Stimulated activated CD8-positive, alpha-beta memory T cell treated with anti-CD3 and anti-CD28 coated beads, Interleukin-4, amount 100 ng/mL, for 4 hours (primary cell): ENCODE measurements at places on chromosomes 3 and 15.

DNA sequence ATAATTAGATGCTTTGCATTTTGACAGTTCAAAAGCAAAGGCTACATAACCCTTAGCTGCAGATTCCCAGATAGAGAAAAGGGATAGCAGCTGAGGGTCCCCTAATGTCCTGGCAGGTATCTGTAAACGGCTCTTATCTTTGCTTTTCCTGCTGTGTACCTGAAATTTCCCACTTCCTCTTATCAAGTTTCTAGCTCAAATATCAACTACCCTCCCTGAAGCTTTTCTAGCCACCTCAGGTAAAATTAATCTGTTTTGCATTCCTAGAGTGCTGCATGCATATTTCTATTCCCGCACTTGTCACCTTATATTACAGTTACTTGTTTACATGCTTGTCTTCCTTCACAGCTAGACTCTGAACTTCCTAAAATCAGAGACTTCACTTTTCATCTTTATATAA, 55.6 kb upstream of the STXBP5L start:
- no peak for DNase-seq

DNA sequence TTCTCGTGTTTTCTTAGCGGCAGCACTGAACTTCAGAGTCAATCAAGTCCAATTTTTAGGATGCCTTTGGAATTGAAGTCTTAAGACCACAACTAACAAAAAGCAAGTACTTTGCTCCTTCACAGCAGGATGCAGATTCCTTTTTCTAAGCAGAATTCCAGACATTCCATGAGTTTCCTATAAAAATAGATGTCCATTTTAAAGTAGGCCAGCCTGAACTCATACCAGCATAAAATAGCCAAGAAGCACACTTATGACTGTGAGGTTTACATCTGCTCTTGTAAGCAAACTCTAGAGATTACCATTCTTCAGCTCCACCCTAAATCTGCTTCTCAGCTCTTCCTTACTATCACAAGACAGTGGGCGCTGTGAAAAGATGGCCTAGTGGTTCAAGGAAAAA, 85.8 kb downstream of the THBS1 start:
- DNase-seq, result no peak

DNA sequence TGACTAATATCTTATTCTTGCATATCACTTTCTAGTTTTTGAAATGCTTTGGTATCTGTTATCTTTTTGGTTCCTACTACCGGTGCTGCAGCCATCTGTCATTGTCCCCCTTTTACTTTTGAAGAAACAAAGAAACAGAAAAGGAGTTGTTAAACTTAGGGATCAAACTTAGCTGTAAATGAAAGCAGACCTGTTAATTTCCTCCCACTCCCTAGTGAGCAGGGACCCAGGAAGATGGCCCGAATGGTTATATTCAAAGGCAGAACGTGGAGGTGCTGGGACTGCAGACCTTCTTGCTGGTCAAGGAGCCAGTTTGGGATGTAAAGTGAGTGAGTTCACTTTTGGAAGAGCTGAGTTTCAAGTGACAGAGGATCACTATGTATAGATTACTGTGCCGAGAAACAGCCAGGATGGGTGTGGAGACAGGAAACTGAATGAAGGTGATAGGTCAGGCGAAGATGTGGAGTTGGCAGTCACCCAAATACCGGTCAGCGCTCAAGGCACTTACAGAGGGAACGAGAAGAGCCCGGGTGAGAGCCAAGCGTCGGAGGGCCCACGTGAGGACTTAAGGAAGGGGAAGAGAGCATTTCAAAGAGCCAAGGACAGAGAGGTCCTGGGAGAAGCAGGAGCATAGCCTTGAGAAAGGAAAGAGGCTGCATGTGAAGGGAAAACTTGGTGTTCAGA, 20.1 kb downstream of the KBTBD8 start:
- DNase-seq, result no peak

DNA sequence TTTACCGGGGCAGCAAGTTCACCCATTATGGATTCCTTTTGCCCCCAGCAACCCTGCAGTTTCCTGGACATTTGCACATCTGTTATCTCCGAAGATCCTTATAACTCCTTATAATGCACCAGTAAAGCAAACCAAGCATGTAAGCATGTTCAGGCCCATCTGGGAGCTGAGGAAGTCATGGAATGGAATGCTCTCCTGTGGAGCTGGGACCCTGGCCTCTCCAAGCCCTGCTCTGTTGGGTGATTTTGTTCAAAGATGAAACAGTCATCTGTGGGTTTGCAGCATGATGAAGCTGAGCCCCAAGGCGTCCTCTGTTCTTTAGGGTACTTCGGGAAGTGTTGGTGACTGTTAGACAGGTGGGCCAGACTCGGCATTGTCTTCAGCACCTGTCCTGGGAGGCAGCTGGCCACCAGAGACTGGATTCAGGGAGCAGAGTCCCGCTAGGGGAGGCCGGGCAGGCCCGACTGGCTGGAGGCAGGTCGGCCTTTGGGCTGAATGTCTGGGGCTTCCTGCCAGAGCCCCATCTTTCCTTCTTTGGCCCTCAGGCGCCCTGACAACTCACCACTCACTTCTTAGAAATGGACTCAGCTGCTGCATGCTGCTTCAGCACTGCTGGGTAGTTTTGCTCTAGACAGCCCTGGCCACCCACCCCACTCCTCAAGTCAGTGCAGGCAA, 3.9 kb downstream of the DNAH1 start:
- no peak for DNase-seq

GRCh38 chr15:50236433-50236832, 29.1 kb downstream of the HDC start:
- DNase-seq, result no peak

DNA sequence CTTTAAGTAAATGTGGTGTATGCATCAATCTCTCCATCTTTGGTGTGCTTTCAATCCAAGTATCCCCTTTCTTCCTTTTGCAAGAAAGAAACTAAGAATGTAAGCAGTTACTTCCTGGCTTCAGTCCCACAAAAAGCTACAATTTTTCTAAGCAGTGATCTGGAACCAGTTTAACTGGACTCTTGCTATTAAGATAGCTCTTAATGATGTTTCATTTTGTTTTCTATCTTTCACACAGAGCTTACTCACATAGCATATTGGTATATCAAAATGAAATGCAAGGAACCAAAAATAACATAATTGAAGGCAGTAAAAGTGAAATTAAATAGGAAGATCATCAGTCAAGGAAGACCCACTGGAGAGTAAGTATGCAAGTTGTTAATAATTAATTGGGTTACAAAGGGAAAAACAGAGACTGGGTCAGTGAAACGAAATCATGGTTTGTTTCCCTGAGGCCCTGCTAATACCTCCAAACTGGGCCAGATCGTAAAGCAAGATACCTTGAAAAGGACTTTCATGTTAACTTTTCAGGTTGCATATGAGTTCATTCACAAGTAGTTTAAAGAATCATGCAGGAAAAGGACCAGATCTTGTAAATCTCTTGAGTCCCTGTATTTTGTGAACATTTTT, 41.9 kb downstream of the GPR160 start:
- DNase-seq, result no peak

DNA sequence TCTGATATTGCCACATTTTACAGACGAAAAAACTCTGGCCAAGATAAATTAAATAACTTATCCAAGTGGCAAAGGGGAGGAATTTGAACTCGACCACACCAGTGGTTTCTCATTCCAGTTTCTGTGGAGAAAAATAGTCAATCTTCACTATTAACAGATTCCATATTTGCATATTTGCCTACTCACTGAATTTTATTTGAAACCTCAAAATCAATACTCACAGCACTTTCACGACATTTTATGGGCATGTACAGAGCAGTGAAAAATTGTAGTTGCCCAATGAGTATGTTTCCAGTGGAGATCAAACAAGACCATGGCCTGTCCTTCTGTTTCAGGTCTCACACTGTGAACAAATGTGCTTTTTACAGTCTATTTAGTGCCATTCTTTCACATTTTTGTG, 374.3 kb downstream of the MAGI1 start:
- DNase-seq, result no peak

DNA sequence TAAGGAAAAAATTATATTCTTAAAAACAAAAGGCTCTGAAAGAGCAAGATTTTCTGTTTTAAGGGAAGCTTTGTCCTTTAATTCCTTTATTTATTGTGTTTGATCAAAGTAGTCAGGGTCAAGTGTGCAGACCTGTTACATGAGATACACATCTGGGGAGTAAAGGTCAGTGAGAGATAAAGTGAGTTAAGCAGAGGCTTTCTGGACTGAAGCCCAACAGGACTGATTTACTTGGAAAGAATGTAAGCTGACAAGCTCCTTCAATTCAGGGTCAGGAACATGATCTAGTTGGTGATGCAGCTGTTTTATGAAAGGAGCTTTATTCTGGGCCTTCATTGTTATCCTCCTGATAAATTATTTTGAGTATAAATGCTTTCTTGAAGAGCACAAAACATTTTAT, 20.7 kb upstream of the OTOL1 start:
- DNase-seq, result no peak

DNA sequence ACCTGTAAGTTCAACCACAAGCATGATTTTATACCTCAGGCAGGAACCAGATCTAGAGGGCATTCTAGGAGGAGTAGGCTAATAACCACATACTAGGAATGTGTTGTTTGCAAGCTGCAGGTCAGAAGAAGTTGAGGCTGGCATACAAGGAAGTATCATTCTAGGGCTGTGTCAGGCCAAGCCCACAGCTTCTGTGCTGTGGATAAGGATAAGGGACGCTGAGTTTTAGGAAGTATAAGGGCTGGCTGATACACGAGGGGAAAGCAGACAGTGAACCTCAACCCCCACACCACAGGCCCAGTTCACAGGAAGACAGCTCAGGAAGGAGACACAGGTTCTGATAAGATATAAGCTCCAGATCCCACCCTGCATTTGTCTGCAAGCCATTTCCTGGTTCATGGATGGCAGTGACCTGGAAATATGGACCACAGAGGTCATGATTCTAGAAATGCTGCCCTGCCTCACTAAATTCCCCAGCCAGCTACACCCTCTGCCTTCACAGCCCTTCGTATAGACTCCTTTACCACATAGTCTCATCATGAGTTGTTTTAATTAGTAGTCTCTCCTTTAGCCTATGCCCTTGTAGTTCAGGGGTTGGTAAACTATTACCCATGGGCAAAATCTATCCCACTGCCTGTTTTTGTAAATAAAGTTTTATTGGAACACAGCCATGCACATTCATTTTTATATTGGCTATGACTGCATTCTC, 260.7 kb downstream of the OPA1 start:
- no peak for DNase-seq

DNA sequence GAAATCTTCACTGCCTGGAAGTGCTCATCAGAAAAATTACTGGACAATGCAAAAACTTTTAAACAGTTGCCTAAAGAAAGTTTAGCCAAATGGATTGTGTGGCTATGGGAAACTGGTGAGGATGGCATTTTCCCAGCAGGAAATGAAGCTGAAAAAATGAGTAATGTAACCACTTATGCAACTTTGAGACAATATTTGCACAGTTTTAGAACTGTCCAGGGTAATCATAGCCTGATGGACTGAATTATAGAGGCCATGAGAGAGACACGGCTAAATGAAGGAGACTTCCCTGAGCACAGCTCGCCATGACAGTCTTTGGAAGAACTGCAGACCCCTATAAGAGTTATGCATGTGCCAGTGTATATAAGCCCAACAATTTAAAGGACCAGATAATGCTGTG, 881.5 kb downstream of the VGLL3 start:
- DNase-seq, result no peak

GRCh38 chr3:134910026-134910425, 115.0 kb downstream of the EPHB1 start:
- no peak for DNase-seq

DNA sequence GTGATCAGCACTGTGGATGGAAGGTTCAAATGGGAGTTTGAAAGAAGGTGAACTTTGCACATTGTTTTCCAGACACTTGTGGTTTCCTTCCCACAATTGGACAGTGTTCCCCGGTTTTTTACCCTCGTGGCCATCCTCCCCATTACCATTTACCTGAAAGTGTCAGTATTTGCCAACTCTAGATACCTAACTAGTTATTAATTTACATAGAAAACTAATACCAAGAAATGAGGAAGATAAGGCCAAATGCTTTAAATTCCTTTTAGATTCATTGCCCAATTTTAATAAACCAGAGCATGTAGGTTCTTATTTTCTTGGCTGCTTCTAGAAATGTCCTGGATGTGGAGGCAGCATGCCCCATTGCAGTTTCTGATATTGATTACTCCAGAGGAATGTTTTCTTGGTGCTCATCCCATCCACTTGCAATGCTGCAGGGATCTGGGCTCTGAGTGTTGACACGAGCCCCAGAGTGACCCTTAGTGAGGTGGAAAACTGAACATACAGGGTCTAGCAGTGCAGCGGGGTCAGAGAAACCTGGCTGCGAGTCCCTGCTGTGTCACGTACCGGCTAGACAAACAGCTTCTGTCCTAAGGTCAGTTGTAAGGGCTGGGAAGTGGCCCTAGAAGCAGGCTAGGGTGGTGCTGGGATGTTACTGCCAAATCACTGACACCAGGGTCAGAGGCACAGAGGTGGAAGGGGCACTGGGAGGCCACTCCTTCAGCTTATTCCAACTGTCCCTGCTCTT, 23.5 kb downstream of the LSM3 start:
- no peak for DNase-seq

DNA sequence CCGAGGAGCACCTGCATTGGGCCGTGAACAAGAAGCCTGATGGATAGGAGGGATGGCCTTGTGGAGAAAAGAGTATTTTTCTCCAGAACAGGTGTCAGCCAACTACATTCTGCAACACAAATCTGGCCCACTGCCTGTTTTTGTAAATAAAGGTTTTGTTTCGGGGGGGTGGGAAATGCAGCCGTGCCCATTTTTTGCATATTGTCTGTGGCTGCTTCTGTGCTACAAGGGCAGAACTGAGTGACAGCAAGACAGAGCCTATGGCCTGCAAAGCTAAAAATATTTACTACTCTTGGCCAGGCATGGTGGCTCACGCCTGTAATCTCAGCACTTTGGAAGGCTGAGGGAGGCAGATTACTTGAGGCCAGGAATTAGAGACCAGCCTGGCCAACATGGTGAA, 95.9 kb upstream of the AKAP13 start:
- no peak for DNase-seq

DNA sequence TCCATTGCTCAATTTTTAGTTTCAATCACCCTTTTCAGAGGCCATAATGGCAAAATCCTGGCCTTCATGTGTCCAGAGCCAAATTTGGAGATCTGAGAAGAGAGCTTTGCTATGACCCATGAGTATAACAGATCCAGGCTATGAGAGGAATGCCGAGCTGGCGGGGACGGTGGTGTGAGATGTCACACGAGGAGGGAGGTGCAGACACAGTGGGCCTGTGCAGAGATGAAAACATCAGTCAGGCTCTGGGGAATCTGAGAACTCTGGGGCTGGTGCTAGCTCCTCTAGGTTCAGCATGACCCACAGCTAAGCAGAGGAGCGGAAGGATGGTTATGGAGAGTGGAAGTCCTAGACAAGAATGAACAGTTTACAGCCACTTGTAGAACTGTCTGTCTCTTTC, 398.3 kb upstream of the ATP10A start:
- DNase-seq, result no peak
